ENCODE measurements at places on chromosomes 12 and 14.

GRCh38 chr12:118430516-118430915, 54.2 kb downstream of the SUDS3 start:
- no peak for DNase-seq

DNA sequence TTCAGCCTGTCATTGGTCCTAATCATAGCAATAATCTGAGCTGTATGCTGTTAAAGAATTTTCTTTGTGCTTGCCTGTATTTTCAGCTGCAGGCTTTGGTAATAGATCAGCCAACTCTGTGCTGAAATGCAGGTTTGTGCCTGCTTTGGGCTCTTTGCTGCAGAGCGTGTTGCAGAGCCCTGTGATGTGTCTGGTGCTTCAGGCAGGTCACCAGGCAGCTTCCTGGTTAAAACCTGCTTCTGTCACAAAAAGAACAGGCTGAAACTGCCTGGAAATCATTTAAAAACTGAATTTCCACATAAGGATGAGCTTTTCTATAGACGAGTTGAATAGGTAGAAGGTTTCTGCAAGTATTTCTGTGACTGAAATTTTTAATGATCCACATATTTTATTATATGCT, 3.1 kb downstream of the DIP2B start:
- no peak for DNase-seq

DNA sequence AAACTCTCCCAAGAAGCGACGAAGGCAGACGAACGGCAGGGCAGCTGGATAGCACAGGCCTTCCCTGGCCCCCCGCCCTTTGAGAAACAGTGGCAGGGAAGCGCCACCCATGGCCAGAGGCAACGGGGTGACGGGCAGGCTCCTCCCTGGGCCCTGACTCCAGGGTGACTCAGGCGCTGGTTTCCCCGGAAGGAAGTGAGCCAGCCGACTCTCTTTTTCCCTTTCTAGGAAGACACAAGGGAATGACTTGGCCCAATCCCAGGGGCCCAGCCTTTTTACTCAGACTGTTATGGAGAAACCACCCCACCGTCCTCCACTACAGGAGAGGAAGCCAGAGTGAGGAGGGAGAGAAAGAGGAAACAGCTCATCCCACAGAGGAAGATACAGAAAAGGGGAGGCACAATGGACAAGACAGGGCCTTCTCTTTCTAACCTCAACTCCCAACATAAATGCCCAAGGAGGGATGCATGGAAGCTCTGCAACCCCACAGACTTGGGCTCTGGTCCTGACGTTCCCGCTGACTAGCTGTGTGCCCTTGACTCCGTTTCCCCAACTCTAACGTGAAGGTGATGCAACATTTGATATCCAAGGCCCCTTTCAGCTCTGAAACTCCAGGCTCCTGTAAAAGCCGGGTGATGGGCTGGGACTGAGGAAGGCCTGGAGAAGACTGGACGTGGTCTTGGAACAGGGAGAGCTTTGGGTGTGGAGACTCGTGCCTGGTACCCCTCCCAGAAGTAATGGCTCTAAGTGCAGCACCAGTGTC, 27.9 kb downstream of the ACTN1 start:
- no peak for DNase-seq

DNA sequence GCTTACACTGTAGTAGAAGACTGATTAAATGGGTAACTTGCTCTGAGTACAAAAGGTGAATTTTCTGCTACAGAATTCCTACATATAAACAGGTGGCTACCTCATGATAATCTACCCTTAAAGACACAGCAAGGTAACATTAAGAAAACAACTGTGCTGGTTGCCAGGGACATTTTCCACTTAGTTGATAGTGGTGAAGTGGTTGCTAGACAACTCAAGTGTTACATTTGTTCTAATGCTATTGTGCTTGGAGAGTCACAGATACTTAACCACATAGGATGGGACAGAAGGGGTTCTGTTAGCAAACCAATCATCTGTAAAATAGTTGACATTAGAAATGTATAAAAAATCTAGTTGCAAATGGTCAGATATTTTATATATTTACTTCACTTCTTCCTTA, 870.3 kb upstream of the SEL1L start:
- no peak for DNase-seq

- no peak for DNase-seq
Observed at GRCh38 chr14:41960281-41960680, 353.6 kb downstream of the LRFN5 start.

DNA sequence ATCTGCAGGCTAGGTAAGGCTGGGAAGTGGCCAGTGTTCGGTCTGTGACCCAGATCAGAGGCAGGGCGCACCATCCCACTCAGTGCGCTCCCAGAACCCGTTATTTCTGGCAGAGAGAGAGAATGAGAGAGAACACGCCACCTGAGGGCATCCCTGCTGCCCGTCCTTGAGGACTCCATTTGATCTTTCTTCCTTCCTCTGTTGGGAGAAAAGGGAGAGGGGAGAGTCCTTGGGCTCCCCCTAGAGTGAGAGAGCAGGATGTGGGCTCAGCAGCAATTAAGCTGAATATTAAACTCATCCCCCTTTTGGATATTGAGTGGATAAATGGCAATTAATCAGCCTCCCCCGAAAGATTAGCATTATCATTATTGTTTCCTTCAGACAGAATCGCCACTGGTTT, 70.6 kb downstream of the IFT43 start:
- DNase-seq = no peak

- DNase-seq = no peak
Observed at GRCh38 chr12:15863372-15863771, 18.8 kb upstream of the STRAP start.

DNA sequence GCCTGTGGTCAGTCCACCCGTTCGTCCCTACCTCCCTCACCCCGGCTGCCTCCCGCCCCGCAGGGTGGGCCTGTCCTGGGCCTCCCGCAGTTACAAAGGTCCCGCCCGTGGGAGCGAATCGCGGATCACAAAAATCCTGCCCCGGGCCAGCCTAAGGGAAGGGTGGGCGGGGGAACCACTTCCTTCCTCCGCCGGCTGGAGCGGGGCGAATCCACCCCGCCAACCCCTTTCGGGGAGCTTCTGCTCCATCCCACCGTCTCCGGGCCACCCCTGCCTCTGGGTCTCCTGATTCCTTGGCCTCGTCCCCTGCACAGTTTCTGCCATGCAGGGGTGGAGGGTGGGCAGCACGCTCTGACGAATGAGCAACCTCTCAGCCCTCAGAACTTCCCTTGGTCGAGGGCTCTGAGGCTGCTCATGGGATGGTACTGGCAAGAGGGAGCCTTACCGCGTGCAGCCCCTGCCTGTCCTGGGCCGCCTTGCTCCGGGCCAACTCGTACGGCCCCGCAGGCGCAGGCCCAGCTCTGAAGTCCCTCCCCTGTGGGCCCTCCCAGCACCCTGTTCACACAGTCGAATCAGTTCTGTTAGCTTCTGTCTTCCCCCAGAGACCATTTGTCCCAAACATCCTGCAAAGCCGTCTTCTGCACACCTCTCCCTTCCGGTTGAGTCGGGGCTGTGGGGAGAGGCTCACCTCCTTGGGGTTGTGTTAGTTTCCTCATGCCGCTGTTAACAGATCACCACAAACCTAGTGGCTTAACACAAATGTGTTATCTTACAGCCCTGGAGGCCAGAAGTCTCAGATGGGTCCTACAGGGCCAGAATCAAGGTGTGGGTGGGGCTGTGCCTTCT, 589 bp upstream of the HVCN1 start:
- DNase-seq = no peak
